Activated CD8-positive, alpha-beta memory T cell treated with anti-CD3 and anti-CD28 coated beads for 1 hour (primary cell): ENCODE measurements at places on chromosomes 3 and 15.
A peak's percentile ranks its signal among the peaks of the same experiment; 100 is the strongest.

GRCh38 chr15:84840741-84841429 is 23.7 kb downstream of the ALPK3 start:
- DNase-seq, result no peak

- DNase-seq, result peak; percentile 59
Measured at GRCh38 chr15:64046421-64047153, at the start of gene DAPK2. Gene DAPK2, minus strand, starts transcription at chr15:64046485. Its CDS starts 6,224 bp downstream, at chr15:64040261.

DNA sequence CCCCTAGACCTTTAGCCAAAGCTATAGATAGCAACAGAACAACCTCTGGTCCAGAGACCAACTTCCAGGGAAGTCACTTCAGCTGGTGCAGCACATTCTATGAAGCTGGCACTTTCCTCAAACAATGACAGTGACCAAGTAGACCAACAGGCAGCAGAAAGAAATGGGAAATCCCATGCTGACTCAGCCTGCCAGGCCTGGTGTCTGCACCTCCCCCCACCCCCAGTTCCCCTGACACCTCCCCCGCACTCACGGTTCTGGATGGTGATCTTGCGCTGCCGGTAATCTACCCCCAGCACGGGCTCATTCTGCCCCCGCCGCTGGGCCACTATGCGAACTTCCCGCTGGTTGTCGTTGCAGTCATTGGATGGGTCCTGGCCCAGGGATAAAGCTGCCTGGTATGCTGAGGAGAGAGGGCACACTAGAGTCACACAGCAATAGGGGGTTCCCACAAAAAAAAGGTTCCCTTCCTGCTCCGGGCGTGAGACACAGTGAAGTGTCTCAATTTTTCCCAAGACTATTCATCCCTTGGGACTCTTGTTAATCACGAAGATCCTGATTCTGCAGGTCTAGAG is 17.0 kb downstream of the ILDR1 start:
- DNase-seq, result no peak

DNA sequence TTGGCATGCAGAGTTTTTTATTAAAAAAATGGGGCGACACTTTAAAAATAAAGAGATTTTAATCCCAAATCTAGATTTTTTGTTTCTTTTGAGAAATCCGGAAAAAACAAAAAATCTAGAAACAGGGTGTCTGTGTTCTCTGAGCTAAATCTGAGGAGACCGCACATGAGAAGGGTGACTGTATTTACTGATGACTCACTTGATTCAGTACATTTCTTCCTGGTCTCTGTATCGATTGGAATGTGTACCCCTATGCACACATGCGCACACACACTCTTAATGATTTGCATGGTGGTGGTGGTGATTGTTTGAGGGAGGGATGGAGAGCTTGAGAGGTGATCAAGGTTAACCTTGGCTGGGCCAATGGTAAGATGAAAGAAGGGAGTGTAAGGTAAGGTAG is 443.1 kb upstream of the THRB start:
- DNase-seq, result no peak

- no peak for DNase-seq
Measured at GRCh38 chr15:69474291-69474690, 21.7 kb downstream of the RPLP1 start.

GRCh38 chr15:79467865-79468586 is 35.9 kb downstream of the MINAR1 start:
- no peak for DNase-seq

DNA sequence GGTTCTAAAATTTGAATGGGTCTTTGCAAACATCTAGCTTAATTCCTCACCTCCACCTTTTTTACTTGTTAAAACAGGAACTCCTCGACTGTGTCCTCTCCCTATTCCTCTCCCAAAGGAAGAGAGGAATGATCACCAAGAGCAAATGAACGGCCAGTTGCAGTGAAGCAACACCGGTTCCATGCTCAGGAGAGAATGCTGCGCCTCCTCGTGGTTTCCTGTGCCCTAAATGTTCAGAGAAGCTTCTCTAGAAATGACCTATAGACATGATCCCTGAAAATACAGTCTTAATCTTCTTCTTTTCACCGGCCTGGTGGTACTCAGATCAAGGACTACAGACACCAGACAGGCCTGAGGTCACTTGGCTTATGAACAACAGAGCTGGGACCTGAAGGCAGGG is 65.1 kb upstream of the GUCA1C start:
- no peak for DNase-seq

DNA sequence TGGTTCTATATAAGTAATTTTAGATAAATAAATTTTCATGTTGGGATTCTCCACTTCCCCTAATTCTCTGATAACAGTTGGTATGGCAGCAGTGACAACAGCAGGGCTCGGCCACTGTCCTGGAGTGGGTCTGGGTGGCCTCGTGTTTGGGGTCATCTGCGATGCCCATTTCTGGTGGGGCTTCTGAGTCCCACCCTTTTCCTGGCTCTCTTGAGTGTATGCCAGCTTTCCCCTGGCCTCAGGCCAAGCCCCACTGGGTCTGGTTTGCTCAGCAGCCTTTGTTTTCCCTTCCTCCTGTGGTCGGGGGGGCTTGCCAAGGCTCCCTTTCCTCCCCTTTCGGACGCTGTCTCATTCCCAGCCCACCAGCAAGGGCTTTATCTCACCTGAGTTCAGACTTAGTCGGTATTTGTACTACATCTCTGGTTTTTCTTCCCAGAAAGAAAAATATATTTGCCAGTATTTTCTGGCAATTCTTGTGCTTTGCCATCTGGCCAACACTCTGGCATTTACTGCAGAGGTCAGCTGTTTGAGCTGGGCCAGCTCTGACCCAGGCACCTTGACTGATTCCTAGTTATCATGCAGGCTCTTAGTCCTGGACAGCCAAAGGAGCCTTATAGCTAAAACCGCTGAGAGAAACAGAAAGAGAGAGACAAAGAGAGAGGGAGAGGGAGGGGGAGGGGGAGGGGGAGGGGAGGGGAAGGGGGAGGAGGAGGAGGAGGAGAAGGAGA is 35.2 kb downstream of the MYZAP start:
- DNase-seq, result no peak

GRCh38 chr3:25433868-25434267 is 5.8 kb downstream of the RARB start:
- no peak for DNase-seq

DNA sequence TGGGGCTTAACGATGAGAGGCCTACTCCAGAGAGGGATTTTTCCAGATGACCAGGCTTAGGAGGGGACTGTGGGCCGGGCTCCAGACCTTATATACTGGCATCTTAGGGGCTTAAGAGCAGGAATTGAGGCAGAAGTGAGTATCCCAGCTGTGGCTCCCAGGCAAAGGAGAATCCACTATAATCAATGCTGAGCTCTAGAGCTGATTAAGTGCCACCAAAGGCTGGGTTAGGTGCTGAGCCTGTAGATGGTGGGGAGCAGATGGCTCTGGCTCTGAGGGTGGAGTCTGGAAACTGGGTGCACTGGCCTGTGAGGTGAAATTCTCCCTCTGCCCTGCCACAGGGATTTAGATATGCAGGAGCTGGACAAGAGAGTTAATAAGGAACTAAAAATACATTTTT is 23.2 kb downstream of the IRAK2 start:
- DNase-seq, result no peak

DNA sequence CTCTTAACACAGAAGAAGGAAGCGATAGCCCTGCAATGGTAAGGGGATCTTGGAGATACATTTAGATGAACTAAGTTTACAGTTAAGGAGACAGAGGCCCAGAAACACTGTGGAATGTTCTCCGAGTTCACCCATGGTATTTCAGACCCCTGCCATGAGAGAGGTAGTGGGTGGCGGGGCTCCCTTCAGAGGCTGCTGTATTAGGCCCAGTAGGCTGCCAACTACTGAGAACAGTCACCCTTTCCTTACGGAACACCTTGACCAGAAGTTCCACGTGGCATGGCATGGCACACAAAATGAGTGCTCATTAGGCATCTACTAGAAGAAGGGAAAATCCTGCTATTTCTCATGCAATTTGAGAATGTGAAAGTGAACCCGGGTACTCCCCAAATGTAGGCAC is 195.4 kb downstream of the TNIK start:
- DNase-seq, result no peak

GRCh38 chr3:22236490-22237270 is 485.7 kb upstream of the ZNF385D start:
- no peak for DNase-seq

- DNase-seq, result no peak
Measured at GRCh38 chr3:179512378-179512777, 50.3 kb upstream of the ACTL6A start.

- no peak for DNase-seq
Measured at GRCh38 chr3:79199966-79200365, 567.8 kb downstream of the ROBO1 start.

DNA sequence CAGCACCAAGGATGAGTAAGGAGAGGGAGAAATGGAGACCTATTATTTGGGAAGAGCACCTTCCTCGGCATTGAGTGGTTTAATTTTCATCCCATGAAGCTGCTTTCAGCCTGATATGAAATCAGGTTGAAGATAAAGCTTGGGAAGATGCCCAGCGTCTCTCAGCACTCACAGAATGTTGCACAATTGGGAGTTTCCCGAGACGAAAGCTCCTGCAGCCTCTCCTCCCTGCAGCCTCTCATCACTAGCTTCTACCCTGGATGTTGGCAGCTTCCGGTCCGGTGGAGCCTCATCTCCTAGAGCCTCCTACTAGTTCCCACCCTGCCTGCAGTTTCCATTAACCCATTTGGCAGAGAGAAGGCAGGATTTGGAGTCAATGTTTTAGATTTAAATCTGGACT is 40.3 kb downstream of the EDEM1 start:
- DNase-seq, result no peak

- DNase-seq, result no peak
Measured at GRCh38 chr3:139547666-139548065, 8.1 kb upstream of the RBP1 start.

GRCh38 chr15:61256231-61256630 is 27.1 kb upstream of the RORA start:
- no peak for DNase-seq

GRCh38 chr3:168061332-168061996 is 34.3 kb downstream of the GOLIM4 start:
- DNase-seq, result no peak

DNA sequence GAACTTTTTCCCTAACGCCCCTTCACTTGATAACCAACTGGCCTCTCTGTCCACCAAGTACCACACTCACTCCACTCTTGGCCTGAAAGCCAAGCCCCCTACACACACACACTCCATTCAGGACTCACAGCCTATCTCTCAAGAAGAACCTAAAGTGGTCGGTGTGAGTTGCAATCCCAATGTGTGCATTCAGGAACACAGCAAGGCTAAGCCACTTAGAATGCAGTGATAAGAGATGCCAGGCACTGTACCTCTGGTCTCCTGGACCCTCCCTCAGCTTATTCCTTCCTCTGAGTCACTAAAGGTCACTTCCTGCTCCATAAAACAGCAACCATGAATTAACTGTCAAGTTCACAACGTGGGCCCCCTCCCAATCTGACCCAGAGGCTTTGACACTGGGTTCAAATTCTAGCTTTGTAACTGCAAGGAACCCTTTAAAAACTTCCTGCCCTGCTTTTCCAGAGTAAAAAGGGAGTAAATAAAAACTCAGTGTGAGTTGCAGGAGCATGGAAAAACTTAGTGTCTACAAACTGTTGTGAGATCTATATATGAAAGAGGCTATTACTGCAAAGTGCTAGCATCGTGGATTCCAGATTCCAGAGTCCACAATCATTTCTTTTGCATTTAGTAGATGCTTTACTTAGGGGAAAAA is 17.6 kb upstream of the KCNMB3 start:
- DNase-seq, result no peak

DNA sequence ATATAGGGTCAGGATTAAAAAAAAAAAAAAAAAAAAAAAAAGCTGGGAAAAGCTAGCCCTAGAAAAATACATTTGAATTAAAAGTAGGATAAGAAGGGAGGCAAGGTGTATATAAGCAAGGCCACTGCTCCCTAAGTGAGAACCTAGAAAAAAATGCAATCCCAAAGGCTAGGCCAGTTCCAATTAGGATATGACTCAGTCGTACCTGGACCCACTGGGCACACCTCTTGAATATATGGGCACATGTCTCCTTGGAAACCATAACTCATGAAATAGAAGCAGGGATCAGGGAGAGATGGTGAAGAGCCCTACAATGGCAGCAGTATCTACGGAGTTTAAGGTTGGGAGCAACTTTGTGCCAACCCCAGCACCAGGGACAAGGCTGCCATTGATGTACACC is 314.1 kb upstream of the IL12A start:
- DNase-seq, result no peak

GRCh38 chr3:46670891-46671427 is 22.5 kb downstream of the ALS2CL start:
- no peak for DNase-seq

GRCh38 chr3:162370141-162370540 is 873.5 kb downstream of the OTOL1 start:
- DNase-seq, result no peak

- DNase-seq, result no peak
Measured at GRCh38 chr3:172120912-172121311, 81.5 kb downstream of the FNDC3B start.

DNA sequence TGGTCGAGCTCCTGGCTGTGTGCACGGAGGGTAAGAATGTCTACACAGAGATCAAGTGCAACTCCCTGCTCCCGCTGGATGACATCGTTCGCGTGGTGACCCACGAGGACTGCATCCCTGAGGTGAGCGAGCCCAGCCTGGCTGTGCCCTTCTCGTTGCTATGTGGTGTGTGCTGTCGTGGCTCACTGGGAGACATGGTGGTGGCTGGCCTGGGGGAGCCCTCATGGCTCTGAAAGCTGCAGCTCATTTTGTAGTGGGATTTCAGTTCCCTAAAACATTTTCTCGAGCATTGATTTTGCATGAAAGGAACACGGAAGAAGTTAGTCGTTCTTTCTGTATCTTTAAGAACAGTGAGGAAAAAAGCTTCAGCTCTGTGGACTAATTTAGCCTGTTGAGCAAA is 200.5 kb downstream of the ITPR1 start:
- DNase-seq, result no peak

DNA sequence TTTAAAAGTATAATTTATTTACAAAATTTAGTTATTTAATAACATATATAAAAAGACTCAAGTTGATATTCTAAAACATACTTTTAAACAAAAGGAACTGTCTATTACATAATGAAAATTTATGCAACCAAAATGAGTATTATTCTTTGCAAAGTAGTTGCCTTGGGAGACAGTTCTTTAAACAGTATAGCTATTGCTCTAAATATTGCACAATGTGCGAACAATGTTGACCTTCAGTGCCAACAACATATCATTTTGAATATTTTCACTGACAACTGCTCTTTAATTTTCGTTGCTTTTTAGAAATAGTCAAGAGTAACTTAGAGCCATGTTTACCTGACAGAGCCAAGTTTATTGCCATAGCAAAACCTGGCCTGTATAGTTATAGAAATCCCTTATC is 124.9 kb downstream of the ZBTB20 start:
- DNase-seq, result no peak

DNA sequence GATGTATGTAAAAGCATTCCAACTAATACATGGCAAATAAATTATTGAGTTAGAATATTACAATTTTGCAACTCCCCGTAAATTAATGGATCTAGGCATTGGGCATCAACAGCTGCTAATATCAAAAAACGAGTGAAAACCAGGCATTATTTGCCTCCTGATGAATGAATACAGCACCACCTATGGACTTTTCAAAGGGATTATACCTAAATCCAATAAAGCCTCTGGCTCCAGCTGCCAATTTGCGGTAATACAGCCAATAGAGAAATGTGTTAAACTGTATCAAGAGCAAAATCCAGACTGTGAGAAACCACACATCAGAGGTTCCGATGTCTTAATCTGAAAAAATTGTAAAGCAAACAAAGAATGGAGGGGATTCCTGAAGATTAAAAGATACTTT is 16.3 kb upstream of the A4GNT start:
- no peak for DNase-seq

GRCh38 chr3:135706758-135707375 is 258.7 kb upstream of the PPP2R3A start:
- no peak for DNase-seq
